Activated CD8-positive, alpha-beta memory T cell treated with anti-CD3 and anti-CD28 coated beads for 1 hour (primary cell): ENCODE measurements at places on chromosomes 1 and 21.
A peak's percentile ranks its signal among the peaks of the same experiment; 100 is the strongest.

DNA sequence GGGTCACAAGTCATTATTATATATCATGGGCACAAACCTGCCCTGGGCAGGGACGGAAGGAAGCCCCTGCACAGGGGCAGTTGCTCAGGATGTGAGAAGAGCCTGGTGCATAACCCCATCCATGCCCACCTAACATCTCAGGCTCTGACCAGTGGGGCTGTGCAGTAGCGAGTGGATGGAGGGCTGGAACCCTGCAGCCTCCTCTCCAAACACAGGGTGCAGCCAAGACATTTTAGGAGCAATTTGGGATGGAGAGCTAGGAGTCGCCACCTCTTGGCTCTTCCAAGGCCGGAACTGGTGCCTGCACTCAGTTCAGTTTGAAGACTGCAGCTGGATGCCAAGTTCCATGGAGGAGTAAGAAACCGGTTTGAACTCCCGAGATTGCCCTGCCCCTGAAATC lies 2.8 kb downstream of the MX1 start:
- no peak for DNase-seq

- DNase-seq: no peak
Measured at GRCh38 chr1:87410776-87411480, 82.2 kb downstream of the LMO4 start.

DNA sequence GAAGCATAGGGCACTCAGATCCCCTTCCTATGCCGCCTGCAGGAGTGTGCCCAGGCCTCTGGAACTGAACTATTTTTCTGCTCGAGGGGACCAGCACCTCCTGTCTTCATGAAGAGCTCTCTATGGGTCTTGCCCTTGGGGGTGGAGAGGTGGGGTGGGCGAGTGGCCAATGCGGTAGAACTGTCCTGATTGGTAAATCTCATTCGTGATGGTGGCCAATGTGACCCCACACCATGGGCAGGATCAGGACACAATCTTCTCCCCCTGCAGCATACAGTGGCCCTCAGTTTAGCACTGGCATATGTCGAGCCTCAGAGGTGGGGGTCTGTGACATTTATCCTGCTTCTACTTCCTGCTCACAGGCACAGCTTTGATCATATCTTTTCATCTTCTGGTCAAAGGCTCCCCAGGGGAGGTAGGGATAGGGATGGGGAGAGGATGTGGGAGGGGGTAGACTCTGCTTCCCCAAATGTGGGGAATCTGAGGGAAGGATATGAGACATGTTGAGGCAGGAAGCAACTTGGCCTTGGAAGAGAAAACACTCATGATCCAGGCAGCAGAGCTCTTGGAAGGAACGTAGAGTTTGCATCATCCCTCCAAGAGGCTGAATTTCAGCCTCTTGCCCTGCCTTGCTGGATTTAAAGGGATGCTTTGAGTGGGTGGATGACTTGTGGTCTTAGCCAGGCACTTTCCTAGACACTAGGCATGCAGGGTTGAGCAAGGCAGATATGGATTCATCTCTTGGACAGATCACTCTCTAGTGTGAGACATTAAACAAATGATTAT lies 81.8 kb downstream of the LAMC2 start:
- no peak for DNase-seq

DNA sequence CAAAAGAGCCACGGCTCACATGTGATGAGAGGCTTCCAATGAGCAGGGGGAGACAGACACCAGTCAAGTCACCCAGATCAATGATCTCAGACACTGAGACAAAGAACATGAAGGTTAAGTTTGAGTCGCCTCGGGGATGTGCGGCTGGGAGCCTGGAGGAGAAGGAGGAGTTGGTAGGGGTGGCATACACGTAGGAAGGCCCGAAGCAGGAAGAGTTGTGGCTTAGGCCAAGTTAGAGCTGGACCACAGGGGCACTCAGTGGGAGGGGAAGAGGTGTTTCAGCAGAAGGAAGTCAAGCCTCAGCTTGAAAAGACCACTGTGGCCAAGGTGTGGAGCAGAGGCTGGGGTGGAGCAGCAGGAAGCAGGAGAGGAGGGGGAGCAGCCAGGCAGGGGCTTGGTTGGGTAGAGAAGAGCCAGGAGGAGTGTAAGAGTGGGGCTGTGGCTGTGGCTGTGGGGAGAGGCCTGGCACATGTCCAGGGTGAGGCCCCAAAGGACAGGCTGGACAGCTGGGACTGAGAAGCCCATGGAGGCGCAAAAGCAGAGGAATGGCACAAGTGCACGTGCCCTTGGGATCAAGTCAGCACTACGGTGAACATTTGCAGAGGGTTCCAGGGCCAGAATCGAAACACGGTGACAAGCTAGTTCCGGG lies 27.6 kb downstream of the CTNNBIP1 start:
- DNase-seq: no peak

- no peak for DNase-seq
Measured at GRCh38 chr21:37751268-37751975, 164.8 kb downstream of the KCNJ6 start.

- no peak for DNase-seq
Measured at GRCh38 chr1:236067854-236068454, 3.1 kb upstream of the NID1 start.

DNA sequence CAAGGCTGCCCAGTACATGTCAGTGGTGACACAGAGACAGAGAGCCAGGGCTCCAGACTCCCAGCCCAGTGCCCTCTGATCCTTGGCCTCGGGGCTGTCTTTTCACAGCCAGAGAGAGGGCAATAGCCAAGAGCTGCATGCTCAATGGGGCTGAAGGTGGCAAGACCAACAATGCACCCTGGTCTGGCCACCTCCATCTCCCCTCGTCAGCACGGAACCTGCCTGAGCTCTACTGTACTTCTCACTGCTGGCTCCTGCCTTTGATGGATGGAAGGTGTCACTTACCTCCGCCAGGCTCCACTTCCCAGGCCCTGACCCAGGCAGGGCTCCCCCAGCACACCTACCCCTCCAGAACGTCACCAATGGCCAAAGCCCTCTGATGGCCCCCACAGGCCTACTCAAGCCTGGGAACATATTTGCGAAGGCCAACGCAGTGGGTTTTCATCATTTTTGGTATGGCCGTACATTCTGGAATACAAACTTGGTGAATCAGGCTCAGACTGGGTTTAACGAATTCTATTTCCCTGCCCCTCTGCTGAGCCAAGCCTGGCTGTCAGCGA lies 88.1 kb downstream of the DMRTB1 start:
- DNase-seq: no peak

- no peak for DNase-seq
Measured at GRCh38 chr1:161115132-161115711, 2.6 kb downstream of the PFDN2 start.

- DNase-seq: no peak
Measured at GRCh38 chr1:180948641-180949615, 36.2 kb downstream of the KIAA1614 start.

DNA sequence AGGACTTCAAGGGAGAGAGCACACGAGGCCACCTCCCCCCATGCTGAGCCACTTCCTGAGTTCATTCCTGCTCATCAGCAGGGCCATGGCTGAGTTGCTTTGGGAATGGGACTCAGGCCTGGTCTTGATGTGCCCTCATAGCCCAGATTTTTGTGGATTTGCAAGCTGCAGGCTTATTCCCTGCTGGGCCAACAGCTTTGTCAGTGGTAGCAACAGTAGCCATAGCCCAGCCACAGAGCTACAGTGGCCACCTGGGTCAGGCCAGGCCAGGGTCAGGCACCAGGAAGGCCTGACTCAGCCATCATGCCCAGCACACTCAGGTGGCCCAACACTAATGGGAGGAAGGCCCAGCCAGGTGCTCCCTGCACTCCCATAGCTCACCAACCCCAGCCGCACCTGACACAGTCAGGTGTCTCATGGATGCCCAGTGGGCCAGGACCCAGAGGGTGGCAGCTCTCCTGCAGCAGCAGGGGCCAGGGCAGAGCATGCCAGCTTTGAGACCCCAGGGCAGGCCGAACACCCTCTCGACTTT lies 33.5 kb downstream of the EPHA2 start:
- no peak for DNase-seq

DNA sequence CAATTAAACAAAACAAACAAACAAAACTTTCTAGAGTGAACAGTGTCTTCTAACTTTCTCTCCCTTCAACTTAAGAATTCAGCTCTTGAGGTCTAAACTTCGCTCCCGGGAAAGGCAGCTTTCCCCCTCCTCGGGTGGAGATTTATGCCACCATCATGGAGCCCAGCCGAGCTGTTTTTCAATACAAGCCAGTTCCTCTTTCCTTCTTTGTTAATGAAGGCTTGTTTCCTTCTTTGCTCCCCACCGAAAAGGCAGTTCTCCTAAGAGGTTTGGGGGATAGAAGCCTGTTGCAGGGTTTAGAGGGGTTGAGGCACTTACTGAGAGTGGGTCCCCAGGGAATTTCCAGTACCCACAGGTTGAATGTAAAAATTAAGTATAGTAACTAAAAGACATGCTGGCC lies 26.5 kb downstream of the OLIG1 start:
- no peak for DNase-seq

GRCh38 chr21:38402795-38403194 lies 95.5 kb downstream of the ERG start:
- DNase-seq: no peak

DNA sequence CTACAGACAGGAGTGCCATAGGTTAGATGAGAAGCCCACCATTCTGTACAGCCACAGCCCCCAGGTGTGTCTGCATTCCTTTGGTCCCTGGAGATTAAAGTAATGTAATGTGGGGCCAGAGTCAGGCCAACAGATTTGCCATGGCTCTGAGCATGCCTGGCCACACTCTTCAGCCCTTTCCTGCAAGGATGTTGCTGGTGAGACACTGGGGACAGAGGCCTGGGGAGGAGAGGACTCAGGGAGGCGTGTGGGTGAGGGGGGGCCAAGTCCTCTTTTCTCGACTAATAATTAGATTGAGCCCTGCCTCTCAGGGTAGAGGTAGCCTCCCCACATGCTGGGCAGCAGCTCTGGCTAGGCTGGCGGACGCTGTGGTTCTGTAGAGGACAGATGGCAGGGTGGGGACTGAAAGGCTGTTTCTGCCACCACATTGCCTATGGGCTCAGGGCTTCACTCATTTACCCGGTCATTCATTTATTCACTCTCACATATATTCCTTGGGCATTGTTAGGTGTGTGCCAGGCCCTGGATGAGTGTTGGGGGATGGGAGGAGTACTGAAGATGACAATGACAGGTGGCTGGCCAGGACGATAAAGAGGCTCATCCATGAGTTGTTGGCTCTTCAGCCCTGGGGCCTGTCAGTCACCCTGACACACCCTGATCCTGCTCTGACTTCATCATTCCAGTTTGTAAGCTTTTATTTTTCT lies 7.1 kb upstream of the PRCC start:
- no peak for DNase-seq

DNA sequence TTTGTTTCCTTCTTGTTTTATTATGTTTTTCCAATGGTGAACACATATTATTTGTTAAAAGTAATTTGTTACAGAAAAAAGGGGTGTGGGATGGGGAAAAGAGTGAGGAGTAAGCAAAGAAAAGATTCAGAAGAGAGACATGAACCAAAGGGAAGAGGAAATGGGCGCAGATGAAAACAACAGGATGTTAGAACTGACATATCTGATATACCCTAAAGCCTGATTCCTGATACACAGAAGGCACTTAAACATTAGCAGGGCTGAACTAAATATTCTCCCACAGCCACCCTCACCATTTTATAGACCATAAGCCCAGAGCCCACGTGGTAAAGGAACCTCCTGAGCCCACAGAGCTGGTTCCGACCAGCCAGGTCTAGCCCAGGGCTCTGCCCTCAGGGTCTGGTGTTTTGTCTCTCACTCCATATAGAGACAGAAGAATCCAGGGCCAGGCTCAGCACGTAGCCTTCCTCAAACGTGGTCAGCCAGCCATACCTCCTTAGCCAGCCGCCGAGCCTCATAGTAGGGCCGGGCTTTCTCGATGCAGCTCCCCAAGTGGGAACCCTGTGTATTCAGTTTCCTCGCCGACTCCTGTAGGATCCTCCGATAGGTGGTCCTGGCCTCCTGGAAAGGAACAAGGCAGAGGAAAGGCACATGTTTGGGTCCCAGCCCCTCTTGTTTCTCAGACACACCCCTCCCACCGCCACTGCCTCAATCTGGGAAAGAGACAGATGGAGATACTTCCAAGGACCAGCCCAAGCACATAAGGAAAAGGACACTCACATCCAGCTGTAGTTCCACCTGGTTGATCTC lies 9.5 kb downstream of the SH3BP5L start:
- DNase-seq: no peak

DNA sequence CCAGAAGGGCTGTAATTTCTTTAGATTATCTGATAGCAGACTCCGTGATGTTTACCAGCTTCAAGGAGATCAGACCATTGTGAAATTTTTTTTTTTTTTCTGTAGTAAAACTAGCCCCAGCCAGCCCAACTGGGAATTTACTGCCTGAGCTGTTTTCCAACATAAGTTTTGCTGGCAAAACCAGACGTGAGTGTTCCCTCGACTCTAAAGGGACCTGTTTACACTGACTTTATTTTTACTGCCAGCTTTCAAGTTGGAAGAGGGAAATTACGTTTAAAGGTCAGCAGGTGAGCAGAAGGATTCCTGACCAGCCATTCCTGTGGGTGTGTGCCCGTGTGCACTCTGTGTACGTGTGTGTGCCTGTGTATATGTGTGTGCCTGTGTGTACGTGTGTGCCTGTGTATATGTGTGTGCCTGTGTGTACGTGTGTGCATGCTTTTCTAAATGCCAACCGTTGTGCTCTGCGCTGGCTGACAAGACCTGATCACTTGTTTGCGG lies 374 bp downstream of the MAB21L3 start:
- DNase-seq: no peak

DNA sequence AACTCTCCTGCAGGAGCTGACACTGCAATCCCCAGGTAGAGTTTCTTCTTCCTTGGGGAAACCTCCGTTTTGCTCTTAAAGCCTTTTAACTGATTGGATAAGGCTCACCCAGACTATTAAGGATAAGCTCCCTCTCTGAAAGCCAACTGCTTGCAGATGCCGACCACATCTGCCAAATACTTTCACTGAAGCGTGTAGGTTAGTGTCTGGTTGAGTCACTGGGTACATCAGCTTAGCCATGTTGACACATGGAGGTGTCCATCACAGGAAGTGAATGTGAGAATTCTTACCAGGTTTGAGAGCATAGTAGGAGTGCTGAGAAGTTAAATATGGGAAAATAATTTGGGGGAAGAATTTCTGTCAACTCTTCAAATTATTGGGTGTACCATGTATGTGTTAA lies 202.0 kb downstream of the AJAP1 start:
- no peak for DNase-seq

DNA sequence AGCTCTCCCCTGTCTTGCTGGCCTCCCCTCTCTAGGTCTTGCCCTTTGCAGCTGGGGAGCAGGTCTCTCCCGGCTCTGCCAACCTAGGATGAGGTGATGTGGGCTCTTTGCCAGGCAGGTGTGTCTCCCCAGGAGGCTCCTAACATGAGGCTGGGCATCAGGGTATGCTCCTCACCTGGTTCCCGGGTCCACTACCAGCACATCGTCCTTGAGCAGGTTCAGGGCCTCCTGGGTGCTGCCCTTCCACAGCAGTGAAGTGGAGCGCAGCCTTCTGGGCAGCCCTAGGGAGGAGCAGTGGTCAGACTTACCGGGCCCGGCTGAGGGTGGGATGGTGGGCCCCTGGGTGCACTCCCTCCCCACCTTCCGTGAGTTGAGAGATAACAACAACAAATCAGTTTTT lies 17.5 kb downstream of the LACTBL1 start:
- DNase-seq: no peak

GRCh38 chr1:209627732-209628196 lies 24.5 kb downstream of the LAMB3 start:
- peak; percentile 15 for DNase-seq
